ENCODE measurements at places on chromosomes 2 and 18.

- peak; percentile 79 for DNase-seq
Measured at GRCh38 chr2:136135921-136136906, 18.3 kb upstream of the CXCR4 start.

- no peak for DNase-seq
Measured at GRCh38 chr2:46392561-46393346, 86.6 kb upstream of the TMEM247 start.

DNA sequence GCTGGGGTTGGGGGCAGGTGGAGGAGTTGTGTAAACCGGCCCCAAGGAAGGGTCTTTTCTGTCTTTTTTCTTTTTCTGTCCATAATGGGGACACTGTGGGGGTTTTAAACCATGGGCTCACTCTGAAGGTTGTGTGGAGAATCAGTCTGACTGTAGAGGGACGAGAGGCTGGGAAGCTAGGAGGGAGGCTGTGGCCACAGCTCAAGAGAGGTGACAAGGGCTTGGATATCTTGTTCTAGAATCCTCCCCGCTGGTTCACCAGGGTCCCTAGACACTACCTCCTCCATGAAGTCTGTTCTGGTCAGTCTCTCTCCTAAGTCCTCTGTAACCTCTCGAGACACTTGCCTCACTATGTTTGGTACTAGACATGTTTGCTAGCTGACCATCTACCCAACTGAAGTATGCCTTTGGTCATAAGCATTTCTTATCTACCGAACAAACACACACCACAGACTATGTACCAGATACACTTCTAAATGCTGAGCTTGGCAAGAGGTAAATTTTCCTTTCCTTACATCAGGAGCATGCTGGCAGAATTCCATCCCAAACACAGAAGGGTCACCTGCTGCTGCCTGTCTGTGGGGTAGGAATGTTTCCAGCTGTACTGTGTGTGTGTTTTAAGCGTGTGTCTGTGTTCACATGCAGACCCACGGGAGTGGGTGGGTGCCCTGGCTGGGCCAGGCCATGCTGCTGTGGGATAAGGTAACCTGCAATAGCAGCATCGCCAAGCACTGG lies 69.6 kb upstream of the MGAT4A start:
- DNase-seq, result no peak

- peak; percentile 79 for DNase-seq
Measured at GRCh38 chr18:50559752-50560680, at the start of gene MAPK4. Gene MAPK4, plus strand, starts transcription at chr18:50560087. Its CDS starts 103,872 bp downstream, at chr18:50663959.

GRCh38 chr2:78676921-78677696 lies 348.4 kb upstream of the REG3G start:
- DNase-seq, result no peak

- DNase-seq, result no peak
Measured at GRCh38 chr2:162011706-162012564, 62.1 kb downstream of the DPP4 start.

GRCh38 chr2:237724811-237725478 lies 73.6 kb upstream of the RBM44 start:
- DNase-seq, result peak; percentile 86

DNA sequence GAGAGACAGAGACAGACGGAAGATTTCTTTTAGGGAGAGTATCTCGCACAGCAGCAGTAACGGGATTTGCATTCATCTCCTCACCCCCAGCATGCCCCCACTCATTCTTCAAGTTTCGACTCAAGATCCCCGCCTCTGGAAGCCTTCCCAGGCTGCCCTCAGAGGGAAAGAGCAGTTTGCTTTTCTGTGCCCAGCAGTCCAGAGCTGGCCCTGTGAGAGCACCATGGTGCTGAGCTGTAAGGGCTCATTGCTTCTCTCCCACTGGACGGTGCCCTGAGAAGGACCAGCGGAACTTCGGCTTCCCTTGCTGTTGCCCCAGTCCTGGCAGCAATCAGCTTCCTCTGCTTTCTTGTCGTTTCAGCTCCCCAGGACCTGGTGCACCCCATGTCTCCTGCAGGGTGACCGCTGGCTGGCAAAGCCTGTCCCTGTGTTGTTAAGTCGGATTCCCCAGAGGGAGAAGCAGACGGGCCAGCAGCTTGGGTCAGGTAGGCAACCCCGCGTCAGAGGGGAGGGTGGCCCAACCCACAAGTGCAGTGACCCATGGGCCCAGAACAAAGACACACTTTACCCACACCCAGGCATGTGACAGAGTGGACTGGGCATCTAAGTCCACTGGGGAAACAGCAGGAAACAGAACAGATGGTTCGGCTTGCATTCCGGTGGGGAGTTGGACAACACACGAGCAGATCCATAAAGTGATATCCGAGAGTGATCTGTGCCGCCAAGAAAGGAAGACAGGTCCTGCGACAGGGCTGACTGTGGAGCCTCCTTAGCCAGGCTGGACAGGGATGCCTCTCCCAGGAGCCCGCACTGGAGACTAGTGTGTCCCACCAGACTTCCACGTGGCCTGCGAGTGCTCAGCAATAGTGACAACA lies 36.6 kb downstream of the TMEM177 start:
- no peak for DNase-seq

- DNase-seq, result no peak
Measured at GRCh38 chr18:58394046-58394445, 234.8 kb downstream of the ALPK2 start.

DNA sequence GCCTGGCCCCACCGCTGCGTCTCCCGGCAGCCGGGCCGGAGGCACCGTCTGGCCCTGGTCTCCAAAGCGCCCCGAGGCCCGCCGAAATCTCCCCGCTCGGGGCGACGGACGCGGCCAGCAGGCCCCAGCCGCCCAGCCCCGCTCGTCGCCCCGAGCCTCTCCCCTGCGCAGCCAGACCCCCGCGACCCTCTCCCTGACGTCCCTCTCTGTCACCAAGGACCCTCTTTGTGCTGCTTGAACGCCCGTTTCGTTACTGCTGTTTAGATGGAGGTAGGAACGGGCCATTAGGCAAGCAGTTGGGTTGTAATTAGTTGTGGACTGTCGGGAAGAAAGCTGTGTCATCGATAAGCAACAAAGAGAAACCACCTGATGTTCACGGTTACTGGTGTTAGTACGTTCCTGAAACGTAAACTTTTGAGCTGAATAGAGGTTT lies 686 bp downstream of the UBXN4 start:
- peak; percentile 46 for DNase-seq

- no peak for DNase-seq
Measured at GRCh38 chr18:54769526-54770464, 58.5 kb upstream of the RAB27B start.

- no peak for DNase-seq
Measured at GRCh38 chr18:950882-951495, 46.3 kb downstream of the ADCYAP1 start.

GRCh38 chr2:105391763-105392662 lies 6.8 kb downstream of the FHL2 start:
- DNase-seq, result no peak

- peak; percentile 35 for DNase-seq
Measured at GRCh38 chr2:11676640-11677039, 6.6 kb upstream of the NTSR2 start.

Measured in NCI-H345 (cell line).